ENCODE measurements at places on chromosomes 7 and 10.

DNA sequence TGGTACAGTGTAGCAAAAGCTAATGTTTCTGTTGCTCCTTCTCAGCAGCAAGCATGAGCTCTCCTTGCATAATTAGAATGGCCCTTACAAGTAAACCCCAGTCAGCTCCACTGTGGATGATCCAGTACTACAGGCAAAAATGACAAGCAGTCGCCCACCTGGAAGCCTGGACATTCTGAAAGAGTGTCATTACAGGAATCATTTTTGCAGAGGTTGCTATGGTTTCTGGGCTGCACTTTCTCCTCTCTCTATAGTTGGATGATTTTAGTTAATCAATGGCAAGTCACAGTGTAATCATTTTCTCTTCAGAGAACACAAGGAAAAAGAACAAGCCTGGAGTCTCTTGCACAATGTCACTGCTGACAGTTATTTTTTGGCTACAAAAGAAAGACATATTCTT, 102.9 kb upstream of the MYO3A start:
- no peak for DNase-seq

GRCh38 chr7:123661765-123662164, 6.1 kb downstream of the LMOD2 start:
- DNase-seq, result no peak

DNA sequence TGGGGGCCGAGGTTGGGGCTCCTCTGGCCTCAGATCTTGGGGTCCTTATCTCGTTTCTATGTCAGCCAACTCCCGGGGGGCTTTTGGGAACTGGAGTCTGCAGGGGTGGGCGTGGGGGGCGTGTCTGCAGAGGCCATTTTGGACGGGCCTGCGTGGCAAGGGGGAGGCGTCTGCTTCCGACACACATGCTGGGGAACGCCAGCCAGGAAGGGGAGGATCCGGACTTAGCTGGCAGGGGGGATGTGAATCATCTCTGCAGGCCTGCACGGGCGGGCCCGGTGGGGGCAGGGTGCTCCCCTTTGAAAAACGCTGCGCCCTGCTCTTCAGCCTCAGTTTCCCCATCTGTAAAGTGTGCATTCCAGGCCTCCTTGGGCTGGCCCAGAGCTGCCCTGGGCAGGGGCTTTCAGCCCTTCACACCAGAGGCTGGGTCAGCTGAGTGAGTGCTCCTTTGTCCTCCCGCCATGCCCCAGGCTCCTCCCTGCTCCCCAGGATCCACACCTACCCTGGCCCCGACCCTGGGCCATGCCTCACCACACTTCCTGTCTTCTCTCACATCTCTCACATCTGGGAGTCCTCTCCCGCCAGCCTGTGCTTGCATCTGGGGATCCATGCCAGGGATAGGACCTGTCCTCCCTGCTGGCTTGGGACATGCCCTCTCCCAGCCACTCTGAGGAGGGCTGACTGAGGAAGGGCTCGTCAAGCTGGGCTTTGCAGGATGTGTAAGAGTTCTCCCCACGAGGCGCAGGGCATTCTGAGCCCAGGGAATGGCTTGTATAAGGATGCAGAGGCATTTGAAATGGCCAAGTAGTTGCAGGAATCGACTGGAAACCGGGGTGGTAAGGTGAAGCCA, 172.6 kb upstream of the TNRC18 start:
- DNase-seq, result peak; percentile 80

DNA sequence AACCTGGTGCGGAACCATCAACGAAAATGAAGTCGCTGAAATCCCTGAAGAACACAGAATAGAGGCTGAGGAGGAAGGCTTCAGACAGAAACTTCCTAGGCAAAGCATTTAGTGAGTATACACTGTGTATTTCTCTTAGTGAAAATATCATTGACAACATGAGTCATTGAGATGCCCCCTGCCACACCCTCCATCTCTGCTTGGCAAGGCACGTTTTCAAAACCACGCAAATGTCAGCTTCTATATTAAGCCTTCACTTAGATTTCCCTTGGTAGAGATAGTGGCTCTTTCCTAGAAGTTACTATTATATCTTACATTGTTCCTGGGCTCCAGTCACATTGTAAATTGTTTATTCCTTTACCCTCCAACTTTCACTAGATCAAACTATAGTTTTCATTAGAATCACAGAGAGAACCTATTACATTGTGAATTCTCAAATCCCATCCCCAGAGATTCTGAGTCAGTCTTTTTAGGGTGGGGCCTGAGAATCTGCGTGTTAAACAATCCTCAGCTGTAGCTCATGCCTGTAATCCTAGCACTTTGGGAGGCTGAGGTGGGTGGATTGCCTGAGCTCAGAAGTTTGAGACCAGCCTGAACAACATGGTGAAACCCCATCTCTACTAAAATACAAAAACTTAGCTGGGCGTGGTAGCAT, 4.6 kb upstream of the SKAP2 start:
- no peak for DNase-seq

DNA sequence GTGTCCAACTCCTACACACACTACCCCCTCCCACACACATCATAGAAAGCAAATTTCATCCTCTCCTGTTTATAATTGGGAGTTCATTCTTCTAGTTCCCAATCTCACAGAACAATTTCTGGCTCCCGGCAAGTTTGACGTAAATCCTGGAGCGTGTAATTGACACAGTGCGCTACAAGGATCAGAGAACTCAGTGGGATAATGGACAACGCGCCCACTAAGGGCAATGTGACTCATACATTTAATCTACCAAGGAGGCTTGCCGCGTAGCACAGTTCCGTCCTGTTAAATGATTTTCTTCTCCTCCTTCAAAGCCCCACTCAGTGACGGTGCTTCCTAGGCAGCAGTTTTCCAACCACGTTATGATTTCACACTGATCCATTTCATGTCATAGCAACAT, 277.6 kb downstream of the SFMBT2 start:
- no peak for DNase-seq

GRCh38 chr10:126336801-126337200, 51.5 kb downstream of the ADAM12 start:
- no peak for DNase-seq

DNA sequence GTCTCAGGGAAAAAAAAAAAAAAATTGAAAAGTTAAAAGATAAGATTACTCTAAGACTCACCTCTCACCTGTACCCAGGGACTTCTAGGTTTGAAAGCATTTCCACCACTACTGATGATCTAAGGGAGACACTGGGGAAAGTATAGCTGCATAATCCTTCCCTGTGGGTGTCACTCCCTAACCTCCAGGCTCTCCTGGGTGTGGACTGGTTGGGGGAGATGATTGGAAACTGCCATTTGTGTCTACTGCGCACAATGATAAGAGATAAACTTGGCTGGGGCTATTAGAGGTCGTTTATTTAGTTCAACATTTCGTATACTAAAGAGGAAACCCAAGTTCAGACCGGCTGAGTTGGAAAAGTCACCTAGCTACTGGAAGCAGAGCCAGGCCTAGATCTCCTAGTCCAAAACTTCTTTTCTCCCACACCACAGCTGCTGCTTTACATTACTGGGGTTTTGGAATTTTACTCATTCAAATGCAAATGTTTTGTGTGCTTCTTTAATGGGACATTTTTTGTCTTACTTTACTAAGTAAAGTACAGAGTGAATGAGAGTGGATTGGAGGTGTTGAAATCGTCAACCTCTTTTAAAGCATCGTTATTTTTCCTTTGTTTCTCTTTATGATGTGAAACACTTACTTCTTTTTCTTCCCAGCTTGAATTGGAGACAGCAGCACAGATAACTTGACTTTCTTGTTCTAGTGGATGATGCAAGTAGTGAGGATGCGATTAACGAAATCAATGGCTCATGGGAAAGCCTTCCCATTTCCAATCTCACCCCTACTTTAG, 22.3 kb upstream of the SEC61G start:
- no peak for DNase-seq

- no peak for DNase-seq
These were observed 15.9 kb downstream of the FBH1 start for GRCh38 chr10:5905854-5906507.

GRCh38 chr7:158348446-158348845, 239.2 kb downstream of the PTPRN2 start:
- no peak for DNase-seq

GRCh38 chr7:84117304-84117703, 77.3 kb downstream of the SEMA3A start:
- DNase-seq, result no peak

DNA sequence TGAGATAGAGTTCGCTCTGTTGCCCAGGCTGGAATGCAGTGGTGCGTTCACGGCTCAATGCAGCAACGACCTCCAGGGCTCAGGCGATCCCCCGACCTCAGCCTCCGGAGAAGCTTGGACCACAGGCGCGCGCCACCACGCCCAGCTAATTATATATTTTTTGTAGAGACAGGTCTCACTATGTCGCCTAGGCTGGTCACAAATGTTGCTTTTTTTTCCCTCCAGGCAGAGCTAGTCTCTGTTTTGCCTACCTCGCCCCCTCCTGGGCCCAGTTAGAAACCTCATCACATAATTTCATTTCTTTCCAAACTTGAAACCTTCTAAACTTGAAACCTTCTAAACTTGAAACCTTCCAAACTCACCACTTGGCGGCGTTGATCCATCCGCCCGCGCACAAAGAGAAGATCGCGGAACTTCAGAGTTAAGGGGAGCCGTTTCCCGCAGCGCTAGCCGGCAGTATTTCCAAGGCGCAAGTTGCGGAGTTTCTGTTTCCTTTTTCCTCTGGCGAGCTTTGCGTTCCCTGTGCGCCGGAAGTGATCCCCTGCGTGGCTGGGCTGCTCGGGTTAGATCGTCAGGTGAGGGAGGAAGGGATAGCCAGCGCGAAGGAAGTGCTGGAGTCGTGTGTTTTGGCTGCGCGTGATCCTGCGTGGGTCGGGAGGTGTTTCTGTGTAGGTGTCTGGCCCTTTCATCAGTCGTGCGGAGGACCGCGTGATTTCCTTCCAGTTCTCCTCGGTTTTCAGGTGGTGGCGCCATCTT, at the start of gene SSBP1:
Gene SSBP1, plus strand, starts transcription at position 523 of the 756 bp plus-strand sequence. CDS start 809 bp downstream, outside the sequence.
- peak; percentile 89 for DNase-seq

DNA sequence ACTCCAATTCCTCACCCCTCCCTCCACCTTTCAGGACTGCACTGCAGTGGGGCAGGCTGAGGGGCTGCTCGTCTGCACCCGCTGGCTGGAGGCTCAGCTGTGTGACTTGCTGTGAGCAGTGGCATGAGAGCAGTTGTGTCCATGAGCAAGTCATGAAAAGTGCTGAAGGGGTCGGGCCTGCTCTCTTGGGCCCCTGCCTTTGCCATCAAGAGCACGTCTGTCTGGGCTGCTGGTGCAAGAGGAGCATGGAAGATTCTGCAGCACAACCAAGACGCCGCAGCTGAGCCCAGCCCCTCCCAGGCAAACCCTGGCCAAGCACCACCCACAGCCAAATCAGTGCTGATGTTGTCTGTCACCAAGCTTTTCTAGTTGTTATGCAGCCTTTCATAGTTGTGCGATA, 284.3 kb downstream of the TCERG1L start:
- no peak for DNase-seq

- DNase-seq, result no peak
These were observed 8.8 kb upstream of the TMEM248 start for GRCh38 chr7:66912195-66912594.

GRCh38 chr10:1561731-1562337, 175.5 kb downstream of the ADARB2 start:
- DNase-seq, result no peak

DNA sequence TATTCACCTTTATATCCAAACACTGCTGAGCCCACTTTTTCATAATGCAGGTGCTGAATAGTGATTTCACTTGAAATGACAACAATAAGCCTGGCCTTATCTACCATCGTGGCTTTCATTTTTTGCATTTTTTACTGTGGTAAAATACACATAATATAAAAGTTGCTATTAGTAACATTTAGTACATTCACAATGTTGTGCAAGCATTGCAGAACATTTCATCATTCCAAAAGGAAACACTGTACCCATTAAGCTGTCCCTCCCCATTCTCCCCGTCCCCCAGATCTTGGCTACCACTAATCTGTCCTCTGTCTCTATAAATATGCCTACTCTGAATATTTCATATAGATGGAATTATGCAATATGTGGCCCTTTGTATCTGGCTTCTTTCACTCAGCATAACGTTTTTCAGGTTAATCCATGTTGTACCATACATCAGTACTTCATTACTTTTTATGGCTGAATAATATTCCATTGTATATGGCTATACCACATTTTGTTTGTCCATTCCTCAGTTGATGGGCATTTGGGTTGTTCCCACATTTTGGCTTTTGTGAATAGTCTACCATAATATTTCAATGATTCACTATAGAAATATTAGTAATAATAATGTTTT, 68.5 kb upstream of the ARID5B start:
- no peak for DNase-seq

- no peak for DNase-seq
These were observed 19.0 kb downstream of the ABCB1 start for GRCh38 chr7:87581723-87582122.

DNA sequence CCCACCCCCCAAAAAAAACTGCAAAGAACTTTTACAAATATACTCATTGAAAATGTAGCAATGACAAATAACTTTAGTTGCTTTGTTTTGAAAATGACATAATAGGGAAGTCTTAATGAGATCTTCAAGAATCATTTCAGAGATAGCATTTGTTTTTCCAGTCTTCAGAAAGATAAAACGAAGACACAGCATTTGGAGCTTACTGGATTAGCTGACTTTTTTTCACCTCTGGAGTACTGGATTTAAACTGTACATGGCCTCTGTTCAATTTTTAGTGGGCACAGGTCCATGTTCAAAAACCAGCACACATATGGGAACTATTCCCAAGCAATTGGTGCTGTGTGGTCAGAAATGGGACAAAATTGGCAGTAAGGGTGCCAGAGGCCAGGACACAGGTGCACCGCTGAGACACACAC, 3.9 kb downstream of the RAB11FIP2 start:
- DNase-seq, result no peak

GRCh38 chr7:92622030-92622429, 31.8 kb upstream of the FAM133B start:
- DNase-seq, result no peak

DNA sequence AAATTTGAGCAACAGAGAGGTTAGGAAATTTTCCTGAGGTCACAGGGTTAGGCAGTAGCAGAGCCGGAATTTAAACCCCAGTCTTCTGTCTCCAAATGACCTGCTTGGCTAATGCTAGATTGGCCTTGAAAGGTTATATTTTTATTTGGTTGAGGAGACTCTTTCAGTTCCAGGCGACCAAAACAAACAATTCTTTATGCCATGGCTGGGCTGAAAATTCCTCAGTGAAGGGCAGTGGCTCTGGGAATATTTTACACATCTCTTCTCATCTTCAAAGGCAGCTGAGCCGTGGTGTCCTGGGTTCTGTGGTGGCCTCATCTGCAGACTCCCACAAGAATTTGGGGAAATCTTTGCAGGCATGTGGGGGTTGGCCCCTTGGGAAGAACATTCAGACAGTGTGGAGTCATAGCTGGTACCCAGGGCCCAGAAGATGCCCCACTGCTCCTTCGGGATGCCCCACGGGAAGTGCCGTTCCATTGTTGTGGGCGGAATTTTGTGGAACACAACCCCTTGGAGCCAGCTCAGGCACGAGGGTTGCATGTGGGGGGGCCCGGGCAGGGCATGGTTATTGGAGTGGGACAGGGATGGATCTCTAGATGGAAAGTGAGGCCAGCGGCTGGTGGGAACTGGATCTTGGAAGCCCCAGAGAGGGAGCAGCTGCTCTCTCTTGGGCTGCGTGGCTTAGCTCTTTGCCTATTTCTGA, 33.2 kb downstream of the RPS24 start:
- no peak for DNase-seq

GRCh38 chr10:7944215-7944480, 110.3 kb upstream of the GATA3 start:
- DNase-seq, result peak; percentile 38
